Vagina (tissue), 2 donors: ENCODE measurements at places on chromosomes 2 and 18. TPM values are rescaled to one million over a fixed set of nuclear protein-coding genes. Genes with fewer than 3 reads are reported as not detected.

DNA sequence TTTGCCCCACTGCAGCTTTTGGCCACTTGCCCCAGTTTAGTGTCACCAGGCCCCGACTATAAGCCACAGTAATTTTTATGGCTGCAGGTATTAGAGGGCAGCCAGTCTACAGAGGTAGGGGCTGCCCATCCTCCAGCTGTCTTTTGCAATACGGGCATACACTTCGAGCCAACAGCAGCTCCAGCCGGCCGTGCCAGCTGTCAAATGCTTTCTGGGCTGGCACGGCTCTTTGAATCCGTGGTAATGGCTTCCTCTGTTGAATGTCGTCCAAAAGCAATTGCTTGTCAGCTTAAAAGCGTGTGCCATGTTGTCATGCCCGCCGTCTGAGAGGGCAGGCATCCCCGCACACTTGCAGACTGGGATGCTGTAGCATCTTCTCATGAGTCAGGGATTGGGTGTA, 41.3 kb downstream of the BCL2L11 start:
- H3K27me3 ChIP-seq: no peaks in the 10 kb centered on the region
- H3K4me3 ChIP-seq: no peak overlapping the region
- peaks cover 16% of the 10 kb centered on the region for H3K36me3 ChIP-seq
- peaks cover 30% of the 10 kb centered on the region for H3K4me1 ChIP-seq
- DNase-seq: no peak
- H3K27ac ChIP-seq: no peak overlapping the region

DNA sequence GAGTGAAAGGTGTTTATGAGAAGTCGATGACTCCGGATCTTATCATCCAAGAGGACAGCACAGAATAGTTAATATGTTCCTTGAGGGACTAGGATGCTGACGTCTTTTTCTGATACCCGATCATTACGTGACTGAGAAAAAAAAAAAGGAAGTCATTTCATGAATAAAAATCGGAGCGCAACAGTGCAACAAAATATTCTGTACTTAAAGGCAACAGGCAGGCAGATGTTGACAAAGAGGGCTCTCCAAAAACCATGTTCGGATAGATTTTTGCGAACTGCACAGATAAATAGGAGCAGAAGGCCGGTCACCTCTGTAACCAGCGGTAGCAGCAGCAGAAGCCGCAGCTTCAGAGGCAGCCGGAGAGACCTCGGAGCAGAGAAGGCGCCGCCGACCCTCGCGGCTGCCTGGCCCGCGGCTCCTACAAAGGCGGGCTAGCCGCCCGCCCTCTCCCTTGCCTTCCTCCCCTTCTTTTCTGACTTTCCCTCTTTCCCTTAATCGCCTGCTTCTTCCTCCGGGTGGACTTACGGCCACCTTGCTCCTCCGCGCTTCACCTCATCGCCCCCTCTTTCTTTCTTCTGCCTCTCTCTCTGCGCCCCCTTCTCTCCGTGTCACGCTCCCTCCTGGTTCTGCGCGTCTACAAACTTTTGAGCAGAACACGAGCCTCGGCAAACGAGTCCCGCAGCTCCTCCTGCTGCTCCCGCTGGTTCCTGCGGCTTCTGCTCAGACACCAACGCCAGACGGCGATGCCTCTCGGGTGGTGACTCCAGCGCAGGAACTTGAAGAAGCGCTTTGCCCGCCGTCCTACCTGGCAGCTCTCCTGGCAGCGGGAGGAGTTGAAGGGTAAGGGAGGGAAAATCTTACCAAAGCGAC, at the start of gene ADCYAP1:
Gene ADCYAP1, plus strand, starts transcription at position 654 of the 873 bp plus-strand sequence. CDS start 516 bp downstream, outside the sequence.
- peaks cover 28% of the 10 kb centered on the region for H3K27me3 ChIP-seq
- DNase-seq: no peak
- H3K4me3 ChIP-seq: peak within 1 kb of the TSS; percentile 7
- peaks cover 47% of the 10 kb centered on the region for H3K4me1 ChIP-seq
- H3K27ac ChIP-seq: no peak within 1 kb of the TSS

DNA sequence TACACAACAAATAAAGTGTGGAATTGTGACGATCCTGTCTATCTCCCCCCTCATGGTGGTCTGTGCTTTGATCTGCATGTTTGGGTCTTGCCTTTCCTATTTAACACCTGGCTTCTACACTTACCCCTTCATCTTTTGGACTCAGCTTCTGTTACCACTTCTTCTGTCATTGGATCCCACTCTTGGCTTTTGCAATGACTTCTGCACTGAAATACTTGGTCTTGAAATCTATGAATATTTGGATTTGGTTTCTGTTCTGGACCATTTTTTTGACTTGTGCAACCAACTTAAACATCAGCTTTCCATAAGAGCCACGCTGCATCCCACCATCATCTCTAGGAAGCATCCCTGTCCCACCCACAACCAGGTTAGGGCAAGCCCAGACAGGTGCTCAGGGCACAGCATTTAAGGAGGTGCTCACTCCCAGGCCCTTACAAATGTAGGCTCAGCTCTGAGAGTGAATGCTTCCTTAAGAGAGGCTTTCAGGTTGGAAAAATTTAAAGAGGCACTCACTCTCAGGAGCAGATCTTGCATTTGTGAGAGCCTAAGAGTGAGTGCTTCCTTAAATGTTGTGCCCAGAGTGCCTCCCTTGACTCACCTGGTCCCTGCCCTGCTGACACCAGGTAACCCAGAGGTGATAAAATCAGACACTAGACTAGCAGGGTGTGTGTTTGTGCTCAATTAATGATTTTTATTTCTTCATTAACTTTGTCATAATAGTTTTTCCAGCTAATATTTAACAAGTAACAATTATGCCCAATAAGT, 124.5 kb upstream of the SH3BP4 start:
- no peaks in the 10 kb centered on the region for H3K36me3 ChIP-seq
- peaks cover 13% of the 10 kb centered on the region for H3K4me1 ChIP-seq
- no peak overlapping the region for H3K27ac ChIP-seq
- H3K27me3 ChIP-seq: no peaks in the 10 kb centered on the region
- no peak overlapping the region for H3K4me3 ChIP-seq

DNA sequence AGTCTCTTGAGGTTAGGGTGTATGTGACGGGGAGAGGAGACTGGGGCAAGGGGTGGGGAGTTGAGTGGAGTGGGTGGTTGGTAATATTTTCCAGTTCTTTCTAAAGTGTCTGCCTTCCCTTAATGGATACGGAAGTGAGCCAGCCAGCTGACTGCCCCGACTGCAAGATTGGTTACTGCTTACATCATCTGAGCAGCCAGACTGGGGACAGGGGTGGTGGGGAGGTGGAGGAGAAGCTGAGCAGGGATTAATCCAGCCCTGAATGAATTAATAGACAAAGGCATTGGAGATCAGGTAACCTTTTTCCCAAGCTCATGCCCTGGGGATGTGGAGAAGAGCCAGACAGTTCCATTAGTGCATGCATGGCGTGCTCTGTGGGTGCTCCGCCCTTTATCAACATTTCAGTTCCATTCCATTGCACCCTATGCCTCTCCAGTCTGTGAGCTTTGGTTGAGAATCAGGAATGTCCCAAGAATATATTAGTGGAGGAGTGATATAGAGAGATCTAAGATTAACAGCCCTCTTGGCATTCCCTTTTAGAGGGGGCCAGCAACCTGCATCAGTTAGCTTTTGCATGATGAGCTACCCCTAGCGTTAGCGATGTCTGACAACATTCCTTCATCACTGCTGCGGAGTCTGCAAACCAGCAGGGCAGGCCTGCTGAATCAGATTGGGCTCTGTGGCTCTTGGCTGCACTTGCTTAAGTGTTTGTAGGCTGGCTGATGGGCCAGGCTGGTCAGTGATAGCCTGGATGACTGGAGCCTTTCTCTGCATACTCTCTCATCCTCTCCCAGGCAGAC, 67.4 kb downstream of the TNP1 start:
- no peak overlapping the region for H3K4me3 ChIP-seq
- H3K27ac ChIP-seq: peak overlapping the region; percentile 83
- no peaks in the 10 kb centered on the region for H3K36me3 ChIP-seq
- DNase-seq: no peak
- H3K27me3 ChIP-seq: no peaks in the 10 kb centered on the region

GRCh38 chr2:10884574-10884975, 27.2 kb upstream of the KCNF1 start:
- no peaks in the 10 kb centered on the region for H3K36me3 ChIP-seq
- no peak overlapping the region for H3K27ac ChIP-seq
- H3K27me3 ChIP-seq: no peaks in the 10 kb centered on the region

DNA sequence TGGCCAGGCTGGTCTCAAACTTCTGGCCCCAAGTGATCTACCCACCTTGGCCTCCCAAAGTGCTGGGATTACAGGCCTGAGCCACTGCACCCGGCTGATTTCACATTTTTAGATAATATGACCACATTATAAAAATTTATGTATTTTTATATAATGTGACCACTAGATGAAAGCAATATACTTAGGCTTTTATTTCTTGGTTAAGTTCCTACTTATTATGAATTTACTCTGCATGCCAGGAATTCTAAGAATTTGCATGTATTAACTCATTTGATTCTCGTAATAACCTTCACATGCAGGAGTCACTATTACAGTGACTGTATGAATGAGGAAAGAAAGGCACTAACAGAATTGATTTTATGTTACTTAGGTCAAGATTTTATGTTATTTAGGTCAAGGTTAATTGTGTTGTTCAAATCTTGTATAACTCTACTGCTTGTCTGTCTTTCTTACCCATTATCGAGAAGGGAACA, 25.6 kb upstream of the CASP8 start:
- H3K4me3 ChIP-seq: peak overlapping the region; percentile 29
- no peaks in the 10 kb centered on the region for H3K36me3 ChIP-seq
- peaks cover 24% of the 10 kb centered on the region for H3K4me1 ChIP-seq

DNA sequence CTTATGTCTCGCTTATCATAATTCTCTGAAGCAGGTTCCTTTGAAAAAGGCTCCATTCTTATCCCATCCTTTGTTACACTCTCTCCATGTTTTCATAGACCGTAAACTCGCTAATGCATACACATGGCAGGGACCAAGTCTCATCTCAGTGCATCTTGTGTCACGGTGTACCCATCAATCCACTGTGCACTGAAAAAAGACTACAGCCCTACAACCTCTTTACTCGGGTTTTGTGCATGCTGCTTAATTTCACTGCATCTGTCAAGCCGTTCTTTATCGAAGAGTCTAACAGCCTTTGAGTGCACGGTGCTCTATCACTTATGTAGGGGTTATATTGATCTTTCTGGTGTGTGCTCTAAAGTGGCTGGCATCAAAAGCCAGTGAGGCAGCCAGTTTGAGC, 302.9 kb upstream of the ERBB4 start:
- no peaks in the 10 kb centered on the region for H3K27me3 ChIP-seq
- H3K27ac ChIP-seq: no peak overlapping the region
- no peak for DNase-seq
- peaks cover 4% of the 10 kb centered on the region for H3K4me1 ChIP-seq
- H3K4me3 ChIP-seq: no peak overlapping the region

GRCh38 chr2:227414846-227415245, 27.1 kb upstream of the SCYGR1 start:
- H3K36me3 ChIP-seq: no peaks in the 10 kb centered on the region
- no peak overlapping the region for H3K4me3 ChIP-seq

GRCh38 chr2:217068677-217069250, 208.9 kb upstream of the TNP1 start:
- peaks cover 12% of the 10 kb centered on the region for H3K4me1 ChIP-seq
- DNase-seq: no peak
- no peak overlapping the region for H3K27ac ChIP-seq
- no peaks in the 10 kb centered on the region for H3K27me3 ChIP-seq
- no peak overlapping the region for H3K4me3 ChIP-seq
- no peaks in the 10 kb centered on the region for H3K36me3 ChIP-seq

- H3K4me1 ChIP-seq: no peaks in the 10 kb centered on the region
- no peaks in the 10 kb centered on the region for H3K27me3 ChIP-seq
- H3K36me3 ChIP-seq: no peaks in the 10 kb centered on the region
These were observed 372.6 kb downstream of the STK39 start for GRCh38 chr2:167874812-167875211.

- H3K27ac ChIP-seq: peak overlapping the region; percentile 77
- no peaks in the 10 kb centered on the region for H3K27me3 ChIP-seq
- no peak overlapping the region for H3K4me3 ChIP-seq
- no peak for DNase-seq
- peaks cover 18% of the 10 kb centered on the region for H3K4me1 ChIP-seq
These were observed 69.5 kb upstream of the PELI1 start for GRCh38 chr2:64213532-64214275.

- H3K4me3 ChIP-seq: no peak overlapping the region
- peaks cover 8% of the 10 kb centered on the region for H3K4me1 ChIP-seq
- peak; percentile 78 for DNase-seq
- no peaks in the 10 kb centered on the region for H3K27me3 ChIP-seq
These were observed 15.5 kb upstream of the GNAL start for GRCh38 chr18:11673560-11673959.

GRCh38 chr18:40987581-40987980, 967.5 kb upstream of the PIK3C3 start:
- H3K4me3 ChIP-seq: no peak overlapping the region
- H3K36me3 ChIP-seq: no peaks in the 10 kb centered on the region
- H3K27ac ChIP-seq: no peak overlapping the region
- no peak for DNase-seq
- no peaks in the 10 kb centered on the region for H3K4me1 ChIP-seq

- no peak overlapping the region for H3K4me3 ChIP-seq
- H3K27ac ChIP-seq: no peak overlapping the region
- no peaks in the 10 kb centered on the region for H3K27me3 ChIP-seq
- peaks cover 3% of the 10 kb centered on the region for H3K4me1 ChIP-seq
- H3K36me3 ChIP-seq: no peaks in the 10 kb centered on the region
- DNase-seq: no peak
These were observed 6.3 kb downstream of the TRABD2A start for GRCh38 chr2:84874381-84875212.

GRCh38 chr2:208466151-208466919, 59.7 kb downstream of the PTH2R start:
- H3K27me3 ChIP-seq: no peaks in the 10 kb centered on the region
- no peak overlapping the region for H3K27ac ChIP-seq
- no peak for DNase-seq

DNA sequence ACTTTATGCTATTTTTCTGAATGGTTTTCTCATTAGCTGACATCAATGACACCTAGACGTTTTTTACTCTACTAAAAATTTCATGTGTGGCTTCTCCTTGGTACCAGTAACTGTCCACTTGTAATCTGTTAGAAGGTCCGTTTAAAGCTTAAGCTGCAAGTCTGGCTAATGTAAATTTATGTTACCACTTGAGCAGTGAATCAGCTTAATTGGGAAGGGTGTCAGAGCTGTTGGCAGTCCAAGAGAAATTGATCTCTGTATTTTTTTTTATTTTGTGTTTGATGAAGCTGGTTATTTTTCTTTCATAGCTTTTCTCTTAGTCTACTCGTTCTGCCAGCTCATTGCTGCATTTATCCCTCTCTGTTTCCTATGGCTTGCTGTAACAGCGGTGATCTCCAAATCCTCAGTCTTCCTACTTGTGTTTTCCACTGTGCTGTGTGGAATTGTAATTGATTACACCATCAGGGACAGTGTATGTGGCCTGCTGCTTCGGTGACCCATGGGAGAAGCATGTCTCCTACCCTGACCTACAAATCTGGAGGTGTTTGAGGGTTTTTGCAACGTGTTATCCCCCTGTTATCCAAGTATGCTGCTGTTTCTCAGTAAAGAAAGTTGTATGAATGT, 724.2 kb upstream of the REG3G start:
- no peaks in the 10 kb centered on the region for H3K36me3 ChIP-seq
- no peaks in the 10 kb centered on the region for H3K4me1 ChIP-seq
- H3K4me3 ChIP-seq: no peak overlapping the region
- no peak for DNase-seq

DSEL gene
- total RNA-seq: 7.6 TPM

PKDCC gene
- 146 TPM for total RNA-seq

DES gene
- 883 TPM for total RNA-seq

LINC00305 gene
- not detected for total RNA-seq

HOXD3 gene
- total RNA-seq: 11.8 TPM

LYG2 gene
- not detected for total RNA-seq
